ENCODE measurements at places on chromosomes 1 and 21.
A peak's percentile ranks its signal among the peaks of the same experiment; 100 is the strongest.

DNA sequence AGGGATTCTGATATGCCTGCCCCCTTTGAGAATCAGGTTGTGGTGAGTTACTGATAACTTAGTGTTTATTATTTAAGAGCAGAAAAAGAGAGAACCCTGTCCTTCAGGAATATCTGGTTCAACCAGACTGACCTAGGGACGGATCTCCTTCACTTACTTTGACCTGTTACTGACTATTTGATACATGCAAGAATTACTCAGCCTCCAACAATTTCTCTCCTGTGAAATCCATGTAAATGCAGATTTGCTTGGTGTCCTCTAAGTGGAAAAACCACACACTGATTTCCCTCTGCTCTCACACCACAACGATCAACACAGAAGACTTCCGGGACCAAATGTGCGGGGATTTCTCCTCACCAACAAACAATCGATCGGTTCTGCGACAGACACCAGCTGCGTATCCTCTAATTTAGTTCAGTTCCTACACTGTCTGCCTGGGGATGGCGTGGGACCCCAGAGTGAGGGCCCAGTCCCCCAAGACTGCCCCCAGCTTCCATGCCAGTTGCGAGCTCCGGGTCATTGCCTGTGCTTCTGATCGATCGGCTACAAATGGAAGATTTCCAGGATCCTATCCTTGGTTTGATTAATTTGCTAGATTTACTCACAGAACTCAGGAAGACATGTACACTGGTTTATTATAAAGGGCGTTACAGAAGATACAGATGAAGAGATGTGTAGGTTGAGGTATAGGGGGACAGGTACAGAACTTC, 51.7 kb downstream of the BACE2 start:
- DNase-seq, result no peak

DNA sequence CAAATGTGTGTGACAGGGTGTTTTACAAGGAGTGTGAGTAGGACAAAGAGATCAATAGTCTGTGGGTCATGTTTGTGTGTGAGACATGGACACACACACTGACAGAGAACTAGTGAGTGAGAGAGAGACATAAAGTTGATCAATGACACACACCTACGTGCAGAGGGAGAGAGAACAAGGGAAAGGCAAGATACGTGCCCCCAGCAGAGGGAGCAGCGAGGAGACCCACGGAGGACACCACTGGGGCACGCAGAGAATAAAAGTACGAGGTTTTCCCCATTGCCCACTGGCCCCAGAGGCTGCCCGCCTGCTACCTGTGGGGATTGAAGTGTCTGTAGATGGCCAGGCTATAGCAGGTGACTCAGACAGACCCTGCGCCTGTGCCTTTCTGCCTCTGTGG, 130.2 kb upstream of the CSF3R start:
- no peak for DNase-seq

DNA sequence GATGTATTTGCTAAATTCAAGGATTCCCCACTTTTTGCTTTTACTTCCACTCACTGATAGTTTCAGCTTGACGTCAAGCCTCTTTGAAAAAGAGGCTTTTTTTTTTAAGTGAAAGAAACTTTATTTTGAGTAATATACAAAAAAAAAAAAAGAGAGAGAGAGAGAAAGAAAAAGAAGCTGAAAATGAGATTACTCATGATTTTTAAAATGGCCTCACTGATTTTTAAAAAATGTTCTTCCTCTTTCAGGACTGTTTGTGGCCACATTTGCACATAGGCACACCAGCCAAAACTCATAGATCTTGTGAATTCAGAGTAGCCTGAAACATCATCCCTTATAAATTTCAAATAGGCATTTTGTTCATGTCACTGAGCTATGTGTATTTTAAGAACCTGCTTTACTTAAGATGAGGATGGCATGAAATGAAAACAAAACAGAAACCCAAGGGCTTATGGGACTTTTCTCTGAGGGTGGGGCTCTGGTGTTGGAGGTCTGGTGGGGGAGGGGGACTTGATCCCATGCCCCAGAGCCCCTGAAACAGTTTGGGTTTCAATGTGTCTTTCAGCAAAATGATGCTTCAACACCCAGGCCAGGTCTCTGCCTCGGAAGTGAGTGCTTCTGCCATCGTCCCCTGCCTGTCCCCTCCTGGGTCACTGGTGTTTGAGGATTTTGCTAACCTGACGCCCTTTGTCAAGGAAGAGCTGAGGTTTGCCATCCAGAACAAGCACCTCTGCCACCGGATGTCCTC, 6.1 kb downstream of the ATF3 start:
- DNase-seq, result no peak

- no peak for DNase-seq
These were observed 3.9 kb upstream of the WDR64 start for GRCh38 chr1:241648159-241648558.

GRCh38 chr1:87250336-87250735, 78.3 kb upstream of the LMO4 start:
- DNase-seq, result no peak

- DNase-seq, result no peak
These were observed 14.6 kb upstream of the LMO4 start for GRCh38 chr1:87314091-87314490.

- no peak for DNase-seq
These were observed 44.4 kb upstream of the SCMH1 start for GRCh38 chr1:41286486-41286885.

DNA sequence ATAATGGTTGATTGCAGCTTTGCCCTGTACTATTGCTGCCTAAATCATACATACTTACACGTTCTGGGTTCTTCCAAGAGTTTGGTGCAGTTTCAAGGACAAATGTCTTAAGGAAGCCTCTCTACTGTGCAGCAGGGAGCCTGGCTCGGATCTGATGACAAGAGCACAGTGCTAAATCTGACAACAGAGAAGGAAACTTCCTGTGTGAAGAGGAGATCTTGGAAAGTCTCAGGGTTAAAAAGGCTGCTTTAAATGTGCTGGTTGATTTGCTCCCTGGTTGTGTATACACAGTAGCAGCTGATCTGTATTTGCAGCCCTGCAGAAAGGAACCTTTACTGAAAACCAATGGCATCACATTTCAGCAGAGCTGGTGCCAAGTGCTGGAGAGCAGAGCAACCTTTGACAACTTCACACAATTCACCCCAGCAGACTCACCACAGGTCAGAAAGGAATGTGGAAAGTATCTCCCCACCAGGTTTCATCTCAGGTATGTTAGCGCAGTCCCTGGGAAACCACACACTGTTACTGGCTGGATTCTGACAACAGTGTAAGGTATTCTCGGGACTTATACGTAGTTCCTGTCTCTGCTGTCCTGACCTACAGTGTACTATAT, 355.0 kb upstream of the ESRRG start:
- DNase-seq, result no peak

GRCh38 chr1:110255392-110255787, 45.3 kb downstream of the KCNC4 start:
- peak; percentile 2 for DNase-seq

DNA sequence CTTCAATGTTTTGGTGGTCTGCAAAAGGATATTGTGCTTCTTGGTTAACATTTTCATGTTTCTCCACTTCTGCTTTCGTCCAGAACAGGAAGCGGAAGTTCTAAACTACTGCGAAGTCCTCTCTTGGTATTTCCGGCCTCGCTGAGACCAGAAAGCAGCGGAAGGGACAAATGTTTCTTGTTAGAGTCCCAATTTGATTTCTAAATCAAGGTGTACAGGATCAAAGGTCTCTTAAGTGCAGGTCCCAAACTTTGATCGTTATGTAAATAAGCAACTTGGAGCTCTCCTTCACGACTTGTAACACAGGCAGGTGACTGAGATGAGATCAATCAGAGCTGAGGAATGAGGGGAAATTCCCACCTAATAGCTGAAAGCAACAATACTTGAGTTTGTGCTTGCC, 40.1 kb upstream of the HMCN1 start:
- peak; percentile 50 for DNase-seq

- no peak for DNase-seq
These were observed 676.1 kb downstream of the PTPRU start for GRCh38 chr1:29912425-29912824.

GRCh38 chr1:182357913-182358312, 33.7 kb downstream of the GLUL start:
- DNase-seq, result no peak

GRCh38 chr1:52632732-52633290, at the start of gene SHISAL2A:
TSS of gene SHISAL2A (plus strand) at chr1:52633168. CDS start at chr1:52633494, 326 bp downstream.
- DNase-seq, result peak; percentile 70

DNA sequence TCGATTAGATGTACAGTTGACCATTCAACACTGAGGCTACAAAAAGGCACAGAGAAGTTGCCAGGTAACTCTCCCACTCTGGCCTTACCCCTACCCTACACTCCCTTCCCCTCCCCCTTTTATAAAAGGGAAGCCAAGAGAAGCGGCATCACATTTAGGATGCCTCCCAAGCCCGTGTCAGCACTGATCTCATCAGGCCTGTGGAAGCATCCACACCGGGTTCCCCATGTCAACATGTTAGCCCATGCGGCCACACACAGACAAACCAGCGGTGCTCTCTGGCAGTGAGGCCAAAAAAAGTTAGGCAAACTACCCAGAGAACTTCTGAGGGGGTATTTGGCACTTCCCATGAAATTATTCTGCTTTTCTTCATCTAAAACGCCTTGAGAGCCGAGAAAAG, 29.9 kb downstream of the BCAR3 start:
- no peak for DNase-seq

DNA sequence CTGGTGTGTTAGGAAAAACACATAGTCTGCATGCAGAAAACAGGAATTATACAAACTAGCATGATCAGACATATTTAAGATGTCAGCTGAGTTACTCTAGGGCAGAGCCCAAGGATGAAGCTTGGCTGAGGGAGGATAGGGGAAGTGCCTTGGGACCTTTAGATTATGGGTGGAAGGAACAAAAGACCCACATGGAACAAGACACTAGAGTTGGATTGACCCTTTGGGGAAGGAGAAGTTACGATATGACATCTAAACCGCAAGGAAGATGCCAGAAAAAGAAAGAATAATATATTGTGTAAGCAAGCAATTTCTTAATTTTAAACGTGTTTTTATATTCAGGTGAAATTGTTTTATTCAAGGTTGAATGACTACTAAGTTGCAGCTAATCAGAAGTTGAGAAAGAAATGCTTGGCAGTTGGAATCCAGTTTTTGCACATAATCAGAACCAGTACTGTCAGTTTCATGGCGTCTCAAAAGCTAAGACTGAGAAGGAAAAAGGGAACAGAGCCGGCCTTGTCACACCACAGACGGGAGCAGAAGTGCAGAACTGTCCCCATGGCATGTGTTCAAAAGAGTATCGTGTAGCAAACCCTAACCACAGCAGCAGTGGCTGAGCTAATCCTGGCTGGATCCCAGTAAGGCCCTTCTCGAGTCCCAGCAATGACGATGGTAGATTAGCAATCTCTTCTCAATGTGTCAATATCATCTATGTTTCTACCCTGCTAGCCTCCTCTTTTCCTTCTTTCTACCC, 31.2 kb upstream of the IFNAR2 start:
- no peak for DNase-seq

- peak; percentile 86 for DNase-seq
These were observed 20.5 kb downstream of the HIVEP3 start for GRCh38 chr1:41898191-41898713.

GRCh38 chr1:156115514-156116374, 1.2 kb downstream of the LMNA start:
- peak; percentile 47 for DNase-seq

DNA sequence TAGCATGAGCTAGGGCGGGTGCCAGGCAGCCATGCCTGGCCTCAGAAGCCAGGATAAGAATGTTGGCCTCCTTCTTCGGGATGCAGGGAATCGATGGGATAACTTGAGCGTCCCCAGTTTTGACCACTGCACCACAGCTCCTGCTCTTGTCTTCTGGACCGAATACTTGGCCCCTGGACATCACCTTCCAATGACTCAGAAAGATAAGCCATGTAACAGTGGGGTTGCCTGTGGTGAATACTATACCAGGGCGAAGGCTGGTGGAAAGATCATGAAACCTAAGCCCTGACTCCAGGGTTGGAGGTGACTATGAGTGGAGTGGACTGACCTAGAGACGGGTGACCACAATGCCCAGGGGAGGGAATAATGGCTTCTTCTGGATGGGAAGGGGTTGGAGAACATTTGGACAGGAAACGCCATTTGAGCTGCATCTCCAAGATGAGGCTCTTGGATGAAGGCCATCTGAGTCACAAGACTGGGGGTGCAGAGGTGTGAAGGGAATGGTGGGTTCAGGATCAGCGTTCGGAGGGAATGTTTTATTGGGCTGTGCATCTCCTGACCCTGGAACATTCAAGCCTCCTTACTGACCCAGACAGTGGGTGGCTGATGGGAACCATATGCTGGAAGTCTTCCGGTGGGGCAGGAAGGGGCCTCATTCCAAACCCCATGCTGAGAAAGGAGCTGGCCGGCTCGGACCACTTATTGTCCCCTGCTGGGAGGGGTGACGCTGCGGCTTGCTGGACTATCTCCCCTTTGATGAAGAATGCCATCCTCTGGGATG, 18.5 kb upstream of the KCNE2 start:
- no peak for DNase-seq

DNA sequence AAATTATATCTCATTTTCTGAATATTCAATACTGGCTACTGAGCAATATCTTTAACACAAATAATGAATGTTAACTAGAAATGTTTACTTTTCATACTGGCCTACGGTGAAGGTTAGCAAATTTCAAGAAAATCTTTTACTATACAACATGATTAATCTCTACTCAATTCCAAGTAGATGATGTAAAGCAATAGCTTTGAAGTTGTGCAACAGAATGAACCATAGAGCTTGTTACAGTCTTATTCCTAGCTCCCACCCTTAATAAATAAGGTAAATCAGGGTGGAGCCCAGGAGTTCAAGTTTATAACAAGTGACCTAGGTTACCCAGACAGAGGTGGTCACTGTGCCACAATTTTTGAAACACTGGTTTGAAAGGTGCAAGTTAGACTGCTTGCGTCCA, 1678.1 kb downstream of the KCNT2 start:
- DNase-seq, result no peak

DNA sequence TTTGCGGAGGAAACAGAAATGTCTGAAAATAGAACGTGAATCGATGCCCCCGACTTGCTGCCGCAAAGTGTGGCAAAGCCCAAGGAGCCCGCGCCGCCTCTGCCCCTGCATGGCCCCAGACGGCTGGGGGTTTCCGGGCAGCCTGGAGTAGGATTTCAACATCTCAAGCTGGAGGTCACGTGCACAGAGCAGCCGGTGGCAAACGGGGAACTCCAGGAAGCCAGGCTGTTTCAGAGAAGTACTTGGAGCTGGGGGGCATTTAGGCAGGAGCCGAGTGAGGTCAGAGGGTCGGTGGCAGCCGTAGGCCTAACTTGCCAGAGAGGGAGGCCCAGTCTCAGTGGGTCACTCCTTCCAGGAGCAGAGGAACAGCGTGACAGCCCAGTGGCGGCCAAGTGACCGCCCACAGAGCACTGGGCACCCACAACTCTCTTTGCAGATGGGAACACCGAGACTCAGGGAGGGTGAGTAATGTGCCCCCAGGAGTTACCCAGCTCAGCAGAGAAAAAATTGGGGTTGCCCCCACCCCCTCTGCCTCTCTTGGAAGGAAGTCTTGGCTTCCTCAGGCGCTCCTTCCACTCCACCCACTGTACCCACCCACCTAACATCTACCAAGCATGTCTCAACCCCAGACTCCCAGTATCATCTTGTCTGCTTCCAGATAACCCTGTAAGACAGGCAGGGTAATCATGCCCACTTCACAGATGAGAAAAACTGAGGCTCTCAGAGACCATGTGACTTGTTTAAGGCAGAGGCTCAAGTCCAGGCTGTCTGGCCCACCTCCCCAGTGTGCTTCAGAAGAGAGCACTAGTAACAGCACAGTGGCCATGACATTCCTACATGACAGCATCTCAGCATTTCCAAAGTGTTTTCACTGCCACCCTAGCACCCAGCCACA, 179.4 kb downstream of the HIVEP3 start:
- peak; percentile 86 for DNase-seq

All from CD4-positive, alpha-beta T cell treated with Interleukin-17A for 1 hour (primary cell).